ENCODE measurements at places on chromosomes 2 and 18.
A peak's percentile ranks its signal among the peaks of the same experiment; 100 is the strongest.

DNA sequence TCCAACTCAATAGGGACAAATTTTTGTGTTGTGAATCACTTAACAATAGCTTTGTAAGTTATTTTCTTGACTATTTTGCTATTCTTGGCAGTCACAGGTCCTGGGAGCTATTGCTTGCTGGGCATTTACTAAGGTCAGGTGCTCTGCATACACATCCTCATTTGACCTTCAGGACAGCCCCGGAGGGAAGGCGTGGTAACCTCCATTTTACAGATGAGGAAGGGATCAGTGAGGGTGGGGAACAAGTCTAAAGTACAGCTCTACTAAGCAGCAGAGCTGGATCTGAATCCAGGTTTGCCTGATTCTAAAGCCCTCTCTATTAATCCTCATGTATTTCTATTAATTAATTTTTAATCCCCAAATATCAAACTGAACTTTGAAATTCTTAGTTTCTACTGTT is 58.8 kb downstream of the PTPN2 start:
- DNase-seq = no peak

DNA sequence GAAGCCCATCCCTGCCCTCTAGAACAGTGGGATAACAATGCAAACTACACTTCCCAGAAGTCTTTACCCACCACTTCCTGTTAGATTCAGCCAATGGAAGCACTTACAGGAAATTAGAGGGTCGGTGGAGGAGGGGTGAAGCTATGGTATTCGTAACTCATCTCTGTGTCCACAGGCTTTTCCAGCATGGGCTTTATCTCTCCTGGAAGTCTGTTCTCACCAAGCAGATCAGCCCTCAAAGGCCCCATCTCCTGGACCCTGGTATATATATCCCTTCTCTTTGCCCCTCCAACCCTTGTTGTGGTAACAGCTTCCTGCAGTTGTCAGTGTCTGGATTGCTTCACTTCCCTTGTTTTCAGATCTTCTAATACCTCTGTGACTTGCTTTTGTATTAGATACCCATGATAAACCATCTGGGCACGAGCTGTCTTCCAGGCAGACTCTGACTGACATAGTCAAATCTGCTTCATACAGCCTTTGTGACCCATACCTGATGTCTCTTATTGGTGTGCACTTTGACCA is 475.0 kb upstream of the POU3F3 start:
- DNase-seq = no peak

GRCh38 chr2:37868866-37869265 is 56.2 kb upstream of the RMDN2 start:
- DNase-seq = no peak

DNA sequence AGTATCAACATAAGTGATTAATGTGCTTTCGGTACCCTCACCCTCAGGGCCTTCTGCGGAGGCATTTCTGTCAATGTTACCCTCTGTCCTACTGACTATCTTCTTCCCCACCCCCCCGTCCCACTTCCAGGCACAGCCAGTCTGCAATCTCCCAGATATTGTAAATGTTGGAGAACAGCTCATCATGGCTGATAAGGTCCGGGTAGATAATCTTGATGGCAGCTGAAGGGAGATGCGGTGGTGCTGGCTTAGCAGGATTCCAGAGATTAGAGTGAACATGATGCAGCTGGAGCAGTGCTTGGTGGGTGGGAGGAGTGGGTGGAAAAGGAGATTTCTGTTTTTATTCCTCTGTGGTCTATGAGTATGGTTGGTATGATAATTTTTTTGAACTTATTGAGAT is 15.5 kb downstream of the GTF2A1L start:
- DNase-seq = no peak

- DNase-seq = no peak
Observed at GRCh38 chr2:205835251-205835791, 153.0 kb downstream of the NRP2 start.

DNA sequence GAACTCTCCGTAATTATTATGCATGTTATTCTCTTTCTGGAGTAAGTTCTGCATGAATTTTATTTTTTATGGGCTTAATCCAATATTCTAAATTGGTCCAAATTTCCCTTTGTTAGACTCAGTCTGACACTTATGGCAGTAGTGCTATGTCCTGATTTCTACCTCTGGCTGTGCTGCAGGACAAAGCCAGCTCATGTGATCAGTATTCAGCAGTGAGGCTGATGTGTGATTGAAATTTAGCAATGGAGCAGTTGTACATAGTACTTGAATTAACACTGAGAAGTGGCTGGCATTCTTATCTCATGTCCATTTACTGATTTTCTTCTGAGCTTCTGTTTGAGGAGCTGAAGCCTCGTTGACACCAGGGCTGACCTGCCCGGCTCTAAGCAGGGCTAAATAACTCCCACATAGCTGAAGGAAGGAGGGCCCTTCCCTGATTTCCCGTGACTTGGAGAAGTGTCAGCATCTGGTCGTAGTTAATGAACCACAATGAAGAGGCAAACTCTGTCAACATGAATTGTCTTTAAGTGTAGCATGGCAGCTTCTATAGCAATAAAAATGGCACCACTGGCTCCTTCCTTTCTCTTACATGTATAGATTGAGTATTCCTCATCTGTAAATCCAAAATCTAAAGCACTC is 159.0 kb upstream of the RASGRP3 start:
- no peak for DNase-seq

- no peak for DNase-seq
Observed at GRCh38 chr2:176479961-176480360, 210.7 kb downstream of the MTX2 start.

DNA sequence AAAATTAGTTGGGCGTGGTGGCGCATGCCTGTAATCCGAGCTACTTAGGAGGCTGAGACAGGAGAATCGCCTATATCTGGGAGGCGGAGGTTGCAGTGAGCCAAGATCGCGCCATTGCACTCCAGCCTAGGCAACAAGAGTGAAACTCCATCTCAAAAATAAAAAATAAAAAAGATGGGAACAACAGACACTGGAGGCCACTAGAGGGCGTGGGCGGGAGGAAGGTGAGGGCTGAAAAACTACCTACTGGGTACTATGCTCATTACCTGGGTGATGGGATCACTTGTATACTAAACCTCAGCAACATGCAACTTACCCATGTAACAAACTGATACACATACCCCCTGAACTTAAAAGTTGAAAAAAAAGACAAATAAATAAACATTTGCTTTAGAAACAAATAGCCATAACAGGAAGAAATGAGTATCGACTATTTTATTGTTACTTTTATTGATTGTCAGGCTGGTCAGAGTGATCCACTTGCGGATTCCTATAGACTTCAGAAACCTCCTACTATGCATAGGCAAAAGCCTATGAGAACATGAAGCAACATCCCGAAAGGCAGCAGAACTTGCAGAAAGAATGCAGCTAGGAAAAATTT is 61.0 kb downstream of the TMEM163 start:
- DNase-seq = no peak

DNA sequence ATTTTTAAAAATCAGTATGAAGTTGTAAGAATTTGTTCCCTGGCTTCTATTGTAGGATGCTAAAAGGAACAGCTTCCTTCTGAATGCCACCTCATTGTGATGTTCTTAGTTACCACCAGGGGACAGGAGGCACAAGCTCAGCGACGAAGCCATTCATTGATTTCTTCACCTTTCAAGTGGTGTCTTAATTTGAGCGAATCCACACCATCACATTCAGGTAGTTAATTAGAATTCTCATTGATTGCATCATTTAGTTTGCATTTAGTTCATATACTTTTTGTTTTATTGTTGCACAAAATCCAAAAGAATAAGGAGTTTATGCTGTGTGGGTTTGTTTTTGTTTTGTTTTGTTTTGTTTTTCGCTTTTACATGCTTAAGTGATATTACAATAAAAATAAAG is 23.1 kb downstream of the CYP27C1 start:
- no peak for DNase-seq

DNA sequence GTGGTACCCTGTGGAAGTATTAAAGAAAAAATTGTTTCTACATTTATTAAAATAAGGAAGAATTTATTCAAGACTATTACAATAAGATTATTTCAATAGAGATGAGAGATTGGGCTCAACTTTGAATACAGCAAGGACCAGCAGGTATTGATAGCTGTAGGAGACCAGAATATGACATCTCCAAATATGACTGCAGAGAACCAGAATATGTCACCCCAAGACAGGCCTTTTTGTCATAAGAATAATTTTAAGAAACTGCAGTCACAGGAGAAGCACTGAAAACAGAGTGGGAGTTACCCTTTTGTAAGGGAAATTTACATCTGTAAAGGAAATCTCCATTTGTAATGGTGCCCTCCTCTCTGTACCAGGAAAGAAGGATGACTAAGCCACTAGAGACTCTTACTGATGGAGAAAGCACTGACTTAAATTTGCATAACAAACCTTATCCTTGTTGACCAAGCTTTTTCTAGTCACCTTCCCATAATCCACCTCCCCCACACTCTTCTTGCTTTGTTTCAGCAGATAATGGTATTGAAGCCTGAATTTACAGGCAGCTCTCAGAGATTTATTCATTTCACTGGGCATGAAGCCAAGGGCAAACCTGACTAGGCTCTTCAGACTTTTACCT is 145.1 kb upstream of the RMP24 start:
- DNase-seq = peak; percentile 5

DNA sequence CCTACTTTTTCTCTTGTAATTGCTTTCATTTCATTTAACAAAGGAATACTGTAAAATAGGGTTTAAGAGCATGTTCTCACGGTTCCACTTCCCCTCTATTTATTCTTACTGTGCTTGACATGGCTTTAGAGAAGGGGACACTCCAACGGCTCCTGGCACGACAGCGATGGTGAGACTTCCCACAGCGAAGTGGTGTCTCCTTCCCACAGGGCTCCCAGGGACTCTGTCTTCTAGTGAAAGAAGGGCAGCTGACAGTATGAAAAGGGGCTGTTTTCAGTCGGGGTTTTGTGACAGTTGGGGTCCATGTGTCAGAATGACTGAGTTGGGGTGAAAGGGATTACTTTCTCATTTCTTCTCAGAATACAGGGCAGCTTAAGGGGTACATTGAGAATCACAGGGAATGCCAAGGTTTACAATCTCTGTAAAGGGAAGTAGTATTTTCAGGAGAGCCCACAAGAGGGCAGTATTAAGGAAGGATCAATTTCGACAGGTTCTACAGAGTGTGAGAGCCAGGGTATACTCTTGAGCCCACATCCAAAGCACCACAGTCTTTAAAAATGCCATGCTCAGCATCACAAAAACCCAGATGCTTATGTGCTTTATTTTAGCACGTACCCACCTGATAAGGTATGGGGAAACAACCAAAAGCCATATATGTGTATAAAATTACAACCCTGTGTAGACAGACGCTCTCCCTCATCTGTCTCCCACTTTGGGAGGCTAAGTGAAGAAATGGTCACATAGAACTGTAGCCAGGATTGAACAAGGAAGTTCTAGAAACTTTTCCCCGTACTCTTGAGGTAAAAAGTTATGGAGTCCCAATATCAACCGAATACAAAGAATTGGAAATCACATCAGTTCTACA is 31.3 kb upstream of the RAPGEF4 start:
- peak; percentile 25 for DNase-seq

GRCh38 chr2:147634826-147635225 is 210.0 kb upstream of the ACVR2A start:
- DNase-seq = no peak

DNA sequence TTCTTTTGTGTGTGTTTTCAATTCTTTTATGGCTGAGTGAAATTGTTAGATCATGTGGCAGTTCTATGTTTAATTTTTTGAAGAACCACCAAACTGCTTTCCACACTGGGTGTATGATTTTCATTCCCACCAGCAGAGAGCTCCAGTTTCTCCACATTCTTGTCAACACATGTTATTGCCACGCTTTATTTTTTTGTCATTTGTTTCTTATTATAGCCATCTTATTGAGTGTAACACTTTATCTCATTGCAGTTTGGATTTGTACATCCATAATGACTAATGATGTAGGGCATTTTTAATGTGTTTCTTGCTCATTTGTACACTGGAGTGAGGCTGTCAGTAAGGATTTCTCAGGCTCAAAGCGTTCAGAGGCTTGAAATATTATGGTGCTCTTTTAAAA is 184.2 kb downstream of the PIEZO2 start:
- DNase-seq = no peak

GRCh38 chr2:60459851-60460250 is 93.6 kb downstream of the BCL11A start:
- no peak for DNase-seq

DNA sequence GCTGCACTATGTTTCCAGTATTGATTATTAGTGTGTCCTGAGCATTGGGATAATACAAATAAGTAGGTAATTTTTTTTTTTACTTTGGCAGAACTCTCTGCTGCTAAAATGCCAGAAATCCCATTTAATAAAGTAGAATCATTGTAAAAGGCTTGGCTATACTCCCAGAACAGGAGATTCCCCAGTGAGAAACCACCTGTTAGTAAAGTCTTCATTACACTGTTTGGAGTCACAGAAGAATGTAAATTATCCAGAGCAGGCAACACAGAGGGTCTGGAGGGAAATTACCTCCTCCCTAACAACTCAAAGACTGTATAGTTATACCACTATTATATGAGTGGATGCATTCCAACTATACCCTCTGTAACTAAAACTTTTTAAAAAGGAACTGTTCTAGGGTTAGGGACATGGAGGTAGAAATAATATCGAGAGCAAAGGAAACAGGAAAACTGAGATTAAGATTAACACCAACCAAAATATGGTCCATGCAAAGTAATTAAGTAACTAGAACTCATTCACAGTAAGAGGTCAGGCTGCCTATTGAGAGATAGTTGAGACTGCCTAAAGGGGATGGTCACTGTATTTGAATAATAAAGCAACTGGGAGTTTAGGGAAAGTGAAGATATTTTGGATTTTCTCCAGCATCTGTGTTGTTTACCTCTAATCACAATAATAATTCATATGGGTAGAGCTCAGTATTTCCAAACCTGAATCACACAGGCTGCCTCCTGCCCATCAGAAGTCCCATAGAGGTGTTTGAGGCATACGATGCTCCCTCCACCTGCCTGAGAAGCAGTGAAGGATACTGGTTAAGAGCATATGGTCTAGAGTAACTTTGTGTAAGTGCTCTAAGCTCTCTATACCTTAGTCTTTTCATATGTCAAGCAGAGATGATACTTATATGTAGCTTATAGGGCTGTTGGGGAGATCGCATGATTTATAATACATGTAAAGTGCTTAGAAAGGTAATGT is 34.4 kb downstream of the MAP2 start:
- DNase-seq = no peak

GRCh38 chr2:99659874-99660273 is 170.1 kb upstream of the REV1 start:
- DNase-seq = no peak

DNA sequence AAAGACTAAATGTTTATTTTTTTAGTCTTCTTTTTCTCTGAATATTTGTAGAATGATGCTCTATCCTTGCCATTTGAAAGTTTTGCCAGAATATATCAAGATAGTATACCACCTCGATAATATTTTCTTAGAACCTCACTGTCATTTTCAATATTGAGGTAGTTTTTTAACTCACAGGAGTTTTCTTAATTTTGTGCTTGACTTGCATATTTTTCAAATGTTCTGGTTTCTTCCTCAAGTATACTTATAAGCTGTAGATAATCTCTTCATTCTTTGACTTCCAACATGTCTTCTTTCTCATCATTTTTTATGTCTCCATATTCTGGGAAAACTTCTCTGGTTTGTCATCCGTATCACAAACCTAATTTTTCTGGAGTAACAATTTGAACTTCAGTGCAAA is 559.6 kb downstream of the ARHGAP15 start:
- DNase-seq = no peak

GRCh38 chr2:13193900-13194299 is 477.2 kb downstream of the TRIB2 start:
- peak; percentile 5 for DNase-seq
